Pancreas (tissue), 10 donors: ENCODE measurements at places on chromosomes 6 and 20. TPM values are rescaled to one million over a fixed set of nuclear protein-coding genes. Genes with fewer than 3 reads are reported as not detected.

The MICB gene
- polyA plus RNA-seq, result 0.23 TPM

The HEY2 gene
- 1.3 TPM for polyA plus RNA-seq

The SLC22A3 gene
- polyA plus RNA-seq, result 0.66 TPM

The MRS2 gene
- polyA plus RNA-seq, result 11.2 TPM

The RPP40 gene
- 1.9 TPM for polyA plus RNA-seq

The RIMS1 gene
- polyA plus RNA-seq, result 0.27 TPM

The ARFGEF3 gene
- 9.7 TPM for polyA plus RNA-seq

The C20orf96 gene
- 5.8 TPM for polyA plus RNA-seq

The PHACTR2 gene
- polyA plus RNA-seq, result 2.7 TPM

The PRDM1 gene
- polyA plus RNA-seq, result 0.30 TPM

The PNPLA1 gene
- polyA plus RNA-seq, result not detected

The SS18L1 gene
- 19.3 TPM for polyA plus RNA-seq

The TTPAL gene
- polyA plus RNA-seq, result 3.1 TPM

The C20orf202 gene
- polyA plus RNA-seq, result not detected

The OLIG3 gene
- 0.07 TPM for polyA plus RNA-seq
